ENCODE measurements at places on chromosomes 6 and 20. TPM values are rescaled to one million over a fixed set of nuclear protein-coding genes. Genes with fewer than 3 reads are reported as not detected.

AURKA gene
- not detected for total RNA-seq

AGPAT4 gene
- 7.0 TPM for total RNA-seq

AIF1 gene
- total RNA-seq = 81.3 TPM

BACH2 gene
- 6.8 TPM for total RNA-seq

DNA sequence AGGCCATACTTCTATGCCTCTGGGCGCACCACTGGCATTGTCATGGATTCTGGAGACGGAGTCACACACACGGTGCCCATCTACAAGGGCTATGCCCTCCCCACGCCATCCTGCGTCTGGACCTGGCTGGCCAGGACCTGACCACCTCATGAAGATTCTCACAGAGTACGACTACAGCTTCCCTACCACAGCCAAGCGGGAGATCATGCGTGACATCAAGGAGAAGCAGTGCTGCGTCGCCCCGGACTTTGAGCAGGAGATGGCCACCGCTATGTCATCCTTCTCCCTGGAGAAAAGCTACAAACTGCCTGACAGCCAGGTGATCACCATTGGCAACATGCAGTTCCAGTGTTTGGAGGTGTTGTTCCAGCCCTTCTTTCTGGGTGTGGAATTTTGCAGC, 23.8 kb downstream of the TMEM74B start:
- no peak for DNase-seq

- DNase-seq = no peak
These were observed 690.9 kb upstream of the CHD6 start for GRCh38 chr20:42309050-42309449.

DNA sequence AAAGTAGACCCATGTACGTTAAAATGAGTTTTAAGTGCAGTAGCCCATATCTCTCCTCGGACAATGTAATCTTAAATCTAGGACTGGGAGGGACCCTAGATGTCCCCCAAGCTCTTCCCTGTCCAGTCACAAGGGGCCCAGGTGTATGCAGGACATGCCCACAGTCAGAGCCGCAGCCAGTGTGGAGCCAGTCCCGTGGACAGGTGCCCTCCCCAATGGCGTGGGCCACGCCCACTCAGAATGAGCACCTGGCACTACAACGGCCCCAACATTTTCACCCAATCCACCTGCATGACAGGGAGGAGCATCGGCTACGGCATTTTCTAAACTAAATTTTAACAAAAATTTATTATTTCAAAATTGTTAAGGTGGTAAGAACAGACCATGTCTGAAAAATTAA, 53.2 kb downstream of the WDR27 start:
- DNase-seq = no peak

- DNase-seq = no peak
These were observed 13.9 kb upstream of the KLHL31 start for GRCh38 chr6:53679446-53679933.

- no peak for DNase-seq
These were observed 715.8 kb downstream of the RNF144B start for GRCh38 chr6:19102936-19103335.

Data from upper lobe of left lung (tissue), 6 donors.